ENCODE measurements at places on chromosomes 5 and 9. TPM values are rescaled to one million over a fixed set of nuclear protein-coding genes. Genes with fewer than 3 reads are reported as not detected.

The TRMT10B gene
- polyA plus RNA-seq: 7.0 TPM

The CARTPT gene
- 7.9 TPM for polyA plus RNA-seq

The PELO gene
- polyA plus RNA-seq: 4.8 TPM

The SUSD3 gene
- polyA plus RNA-seq: 3.9 TPM

The ADAMTS6 gene
- 0.08 TPM for polyA plus RNA-seq

The PCDHGA2 gene
- polyA plus RNA-seq: 7.8 TPM

The CDO1 gene
- 8.0 TPM for polyA plus RNA-seq

The CRHBP gene
- 2.2 TPM for polyA plus RNA-seq

The HMGCS1 gene
- polyA plus RNA-seq: 35.3 TPM

The ACOT12 gene
- not detected for polyA plus RNA-seq

The ZFP2 gene
- 0.95 TPM for polyA plus RNA-seq

The PLEKHG4B gene
- 23.0 TPM for polyA plus RNA-seq

The CDC26 gene
- 34.8 TPM for polyA plus RNA-seq

The IL31RA gene
- polyA plus RNA-seq: not detected

The PCDHA13 gene
- 0.36 TPM for polyA plus RNA-seq

The IL9 gene
- polyA plus RNA-seq: not detected

The S100Z gene
- not detected for polyA plus RNA-seq

The PLK2 gene
- 6.1 TPM for polyA plus RNA-seq

The WDR70 gene
- 26.3 TPM for polyA plus RNA-seq

The NR2F1-AS1 gene
- 35.2 TPM for polyA plus RNA-seq

The LMX1B gene
- not detected for polyA plus RNA-seq

The AFAP1L1 gene
- polyA plus RNA-seq: 6.2 TPM

The CATSPER3 gene
- polyA plus RNA-seq: 0.41 TPM

The PCDHB14 gene
- polyA plus RNA-seq: 1.8 TPM

The RALGPS1 gene
- 25.3 TPM for polyA plus RNA-seq

Measured in brain (organoid and tissue), 16 donors.